Stimulated activated CD4-positive, alpha-beta T cell treated with anti-CD3 and anti-CD28 coated beads, Interleukin-15, amount 100 ng/mL, for 1 hour (primary cell): ENCODE measurements at places on chromosomes 11 and 22.

DNA sequence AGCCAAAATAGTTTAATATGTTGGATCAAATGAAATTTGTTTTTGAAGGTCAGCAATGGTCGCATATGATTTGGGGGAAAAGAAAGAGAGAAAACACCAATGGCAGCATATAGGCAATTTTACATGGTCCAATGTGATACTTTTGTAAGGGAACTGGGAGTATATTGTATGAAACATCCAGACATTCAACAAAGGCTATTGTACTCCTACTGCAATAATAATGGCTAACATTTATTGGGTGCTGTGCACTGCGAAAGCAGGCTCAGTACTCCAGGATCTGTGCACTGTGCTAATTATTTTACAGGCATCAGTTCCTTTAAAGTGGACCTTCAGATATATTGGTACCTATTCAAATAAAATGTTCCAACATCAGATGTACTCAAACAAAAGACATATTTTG, 5.9 kb upstream of the OR10V1 start:
- no peak for DNase-seq

- no peak for DNase-seq
Observed at GRCh38 chr11:115712296-115712695, 208.1 kb upstream of the CADM1 start.

DNA sequence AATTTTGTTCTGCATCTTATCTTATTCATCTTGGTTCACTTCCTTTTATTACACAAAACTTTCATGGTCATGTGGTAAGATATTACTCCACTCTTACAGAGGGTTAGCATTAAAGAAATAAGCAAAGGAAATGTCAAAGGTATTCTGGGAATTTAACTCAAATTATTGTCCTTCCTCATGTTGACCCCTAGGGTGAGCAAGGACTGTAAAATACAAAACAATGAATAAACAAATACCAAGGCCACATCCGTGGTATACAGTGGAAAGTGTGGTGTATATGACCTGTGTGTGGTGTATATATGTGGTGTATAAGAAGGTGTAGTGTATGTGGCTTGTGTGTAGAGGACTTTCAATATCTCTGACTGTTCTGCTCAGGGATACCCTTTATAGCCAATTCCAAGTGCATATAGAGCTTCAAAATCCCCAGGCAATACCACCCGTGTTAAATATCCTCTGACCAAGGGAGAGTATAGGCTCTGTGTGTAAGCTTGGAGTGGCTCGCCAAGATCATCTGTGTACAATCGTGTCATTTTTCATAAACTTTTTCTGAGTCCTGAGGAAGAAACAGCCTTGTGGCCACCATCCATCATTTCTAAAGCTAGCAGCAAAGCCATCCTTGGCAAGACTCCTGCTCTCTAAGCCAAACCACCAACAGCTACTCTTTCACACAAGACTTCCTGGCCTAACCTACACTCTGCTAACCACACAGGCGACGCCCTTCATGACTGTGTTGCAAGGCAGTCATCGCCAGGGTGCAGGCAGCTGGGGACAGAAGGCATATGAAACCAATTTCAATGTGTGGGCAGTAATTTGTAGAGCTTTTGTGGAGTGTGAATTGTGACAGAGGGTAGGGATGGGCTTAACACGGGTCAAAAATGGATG, 548.0 kb downstream of the ETS1 start:
- peak; percentile 29 for DNase-seq

DNA sequence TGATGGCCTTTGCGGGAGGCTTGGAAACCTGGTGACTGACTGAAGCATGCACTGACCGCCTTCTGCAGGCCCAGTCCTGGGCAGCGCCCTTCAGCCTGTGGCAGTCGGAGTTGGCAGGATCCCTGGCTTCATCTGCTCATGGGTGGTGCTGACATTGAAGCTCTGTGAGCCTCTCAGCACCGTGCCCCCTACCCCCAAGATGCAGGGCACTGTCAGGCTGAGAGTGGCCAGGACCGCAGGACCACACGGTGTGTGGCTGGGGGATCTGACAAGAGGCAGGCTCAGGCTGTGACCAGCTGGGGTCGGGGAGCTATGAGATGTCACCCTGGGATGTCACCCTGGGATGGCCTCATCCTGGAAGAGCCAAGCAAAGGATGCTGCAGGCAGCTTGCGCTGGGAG, 32.7 kb downstream of the TBC1D22A start:
- DNase-seq: no peak

- no peak for DNase-seq
Observed at GRCh38 chr22:43273902-43274484, 69.2 kb downstream of the SCUBE1 start.

DNA sequence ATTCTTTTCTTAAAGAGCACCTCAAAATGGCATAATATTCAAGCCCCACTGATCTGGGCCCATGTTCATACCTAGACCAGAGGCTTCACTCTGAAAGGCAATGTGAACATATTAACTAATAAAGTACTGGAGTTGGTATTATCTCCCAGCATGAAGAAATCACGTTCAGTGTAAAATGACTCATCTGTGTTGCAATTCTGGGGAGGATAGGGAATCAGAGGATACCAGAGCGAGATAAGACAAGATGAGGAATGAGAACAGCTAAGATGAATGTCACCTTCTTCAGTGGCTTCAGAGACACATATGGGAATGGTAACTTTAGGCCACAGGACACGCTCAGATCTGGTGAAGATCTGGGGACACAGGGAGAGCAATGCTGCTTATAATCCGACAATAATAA, 121.1 kb downstream of the NTM start:
- no peak for DNase-seq

DNA sequence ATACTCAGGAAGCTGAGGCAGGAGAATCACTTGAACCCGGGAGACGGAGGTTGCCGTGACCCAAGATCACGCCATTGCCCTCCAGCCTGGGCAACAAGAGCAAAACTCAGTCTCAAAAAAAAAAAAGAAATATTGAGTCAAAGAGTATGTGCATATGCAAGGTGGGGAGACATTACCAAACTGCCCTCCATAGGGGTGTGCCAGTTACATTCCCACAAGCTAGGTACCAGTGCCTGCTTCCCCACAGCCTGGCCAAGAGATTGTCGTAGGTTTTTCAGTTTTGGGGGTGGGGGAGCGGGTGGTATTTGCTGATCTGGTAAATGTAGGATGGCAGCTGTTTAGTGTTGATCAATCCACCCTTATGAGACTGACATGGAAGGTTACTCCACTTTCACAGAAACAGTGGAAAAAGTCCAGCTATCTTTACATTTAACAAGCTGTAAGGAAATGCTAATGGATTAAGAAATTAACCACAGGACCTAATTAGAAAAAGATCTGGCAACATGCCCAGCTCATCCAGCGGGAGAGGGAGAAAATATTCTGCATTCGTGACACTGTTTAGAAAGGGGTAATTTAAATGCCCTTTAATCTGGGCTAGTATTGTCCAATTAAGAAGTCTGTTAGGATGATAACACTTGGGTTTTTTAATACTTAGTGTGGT, 89.4 kb downstream of the PACS1 start:
- no peak for DNase-seq
